ENCODE measurements at places on chromosomes 5 and 9. TPM values are rescaled to one million over a fixed set of nuclear protein-coding genes. Genes with fewer than 3 reads are reported as not detected.

The NR2F1-AS1 gene
- 15.9 TPM for total RNA-seq

The NRG2 gene
- total RNA-seq: 0.72 TPM

The RNF224 gene
- total RNA-seq: not detected

The PCDHGB1 gene
- total RNA-seq: 5.0 TPM

The PLAC8L1 gene
- total RNA-seq: not detected

The PTPRD gene
- total RNA-seq: 23.9 TPM

The BARHL1 gene
- total RNA-seq: not detected

The SOX30 gene
- total RNA-seq: under 0.01 TPM

The FAM151B gene
- 19.2 TPM for total RNA-seq

The LEAP2 gene
- total RNA-seq: under 0.01 TPM

The CTXN3 gene
- not detected for total RNA-seq

The TAF11L5 gene
- total RNA-seq: not detected

The IL4 gene
- not detected for total RNA-seq

The ADGRV1 gene
- total RNA-seq: not detected

The ENC1 gene
- total RNA-seq: 109 TPM

The GZMA gene
- total RNA-seq: not detected

Data from osteoblast (primary cell).